ENCODE measurements at places on chromosomes 5 and 9.

GRCh38 chr5:149537374-149537975, 13.8 kb downstream of the CSNK1A1 start:
- no peak for DNase-seq

GRCh38 chr9:18910435-18910834, 122.6 kb downstream of the SAXO1 start:
- no peak for DNase-seq

GRCh38 chr9:104386013-104386412, 118.0 kb upstream of the OR13F1 start:
- no peak for DNase-seq

DNA sequence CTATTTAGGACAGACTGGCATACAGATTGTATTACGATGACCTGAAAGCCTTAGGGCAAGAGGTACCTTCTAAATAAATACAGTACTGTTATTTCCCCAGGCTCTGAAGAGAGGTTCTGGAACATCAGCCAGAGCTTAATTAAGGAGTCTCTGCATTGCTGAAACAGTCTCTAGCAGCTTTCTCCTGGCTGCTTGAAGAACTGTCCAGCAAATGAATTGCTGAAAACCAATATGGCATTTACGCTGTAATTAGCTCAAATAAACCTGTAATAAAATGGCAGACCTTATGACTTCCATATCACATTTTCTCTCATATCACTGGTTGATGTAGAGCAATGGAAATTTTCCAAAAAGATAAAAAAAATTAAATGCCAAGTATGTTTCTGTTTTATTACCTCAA, 636.3 kb downstream of the GABRG2 start:
- DNase-seq: no peak

GRCh38 chr5:175752826-175753535, 95.1 kb downstream of the HRH2 start:
- DNase-seq: no peak

- DNase-seq: peak; percentile 23
These were observed 148.9 kb downstream of the RXRA start for GRCh38 chr9:134475011-134475790.
